ENCODE measurements at places on chromosomes 3 and 15.

DNA sequence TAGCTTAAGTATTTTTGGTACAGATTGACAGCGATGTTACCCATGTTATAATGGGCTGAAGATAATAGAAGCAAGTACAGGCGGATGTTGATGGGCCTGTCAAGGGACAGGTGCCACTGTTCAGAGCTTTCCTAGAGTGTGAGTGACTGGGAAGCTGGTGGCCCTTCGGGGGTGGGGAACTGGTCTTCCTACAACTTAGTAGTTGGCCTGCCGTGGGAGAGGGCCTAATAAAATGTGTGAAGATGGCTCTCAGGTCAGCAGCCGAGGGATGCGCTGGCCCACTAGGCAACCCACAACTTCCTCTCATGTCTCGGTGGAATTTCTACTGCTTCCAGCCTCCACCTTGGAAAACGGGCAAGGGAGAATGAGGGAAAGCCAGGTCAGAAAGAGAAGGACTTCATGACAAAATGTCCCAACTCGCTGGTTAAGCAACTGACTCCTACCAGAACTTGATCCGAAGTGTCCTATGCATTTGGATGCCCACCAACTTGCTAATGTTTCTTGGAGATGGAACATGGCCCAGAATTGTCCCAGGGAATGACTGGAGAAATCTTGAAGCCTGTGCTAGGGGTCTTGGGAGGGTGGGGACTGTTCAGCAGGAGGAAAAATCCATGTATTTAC lies 1.4 kb downstream of the GYG1 start:
- H3K36me3 ChIP-seq = no peaks in the 10 kb centered on the region
- peak overlapping the region; percentile 72 for H3K4me3 ChIP-seq
- H3K27ac ChIP-seq = peak overlapping the region; percentile 97
- no peaks in the 10 kb centered on the region for H3K27me3 ChIP-seq
- no peak for DNase-seq

GRCh38 chr15:99253381-99254090 lies 2.3 kb downstream of the LRRC28 start:
- no peak overlapping the region for H3K27ac ChIP-seq
- peaks cover 36% of the 10 kb centered on the region for H3K4me1 ChIP-seq
- H3K4me3 ChIP-seq = no peak overlapping the region
- DNase-seq = no peak
- H3K36me3 ChIP-seq = no peaks in the 10 kb centered on the region

- peaks cover 14% of the 10 kb centered on the region for H3K36me3 ChIP-seq
- no peak for DNase-seq
- no peak overlapping the region for H3K27ac ChIP-seq
These were observed 2.5 kb upstream of the AMT start for GRCh38 chr3:49424816-49425215.

DNA sequence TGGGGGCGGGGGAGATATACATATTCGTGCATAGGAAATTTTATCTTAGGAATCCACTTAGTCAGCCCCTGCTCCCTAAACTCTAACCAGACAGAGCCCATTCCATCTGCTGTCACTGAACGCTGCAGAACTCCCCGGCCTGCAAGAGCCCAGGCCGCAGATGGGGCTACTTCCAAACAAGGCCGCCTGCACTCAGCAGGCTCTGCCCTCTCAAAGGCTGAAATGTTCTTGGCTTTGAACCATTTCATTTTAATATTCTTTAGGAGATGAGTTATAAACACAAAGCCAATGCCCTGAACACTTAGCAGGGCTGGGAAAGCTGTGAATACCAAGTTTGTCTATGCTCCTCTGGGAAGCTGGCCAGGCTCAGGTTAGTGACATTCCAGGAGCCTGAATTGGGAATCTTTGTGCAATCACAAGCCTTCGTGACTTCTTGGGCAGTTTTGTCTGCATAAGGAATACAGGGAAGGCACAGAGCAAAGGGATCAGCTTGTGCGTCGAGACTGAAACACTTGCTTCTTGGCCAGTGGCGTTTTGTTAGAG lies 65.0 kb downstream of the SYNM start:
- H3K4me3 ChIP-seq = no peak overlapping the region
- H3K27ac ChIP-seq = no peak overlapping the region
- DNase-seq = peak; percentile 33

DNA sequence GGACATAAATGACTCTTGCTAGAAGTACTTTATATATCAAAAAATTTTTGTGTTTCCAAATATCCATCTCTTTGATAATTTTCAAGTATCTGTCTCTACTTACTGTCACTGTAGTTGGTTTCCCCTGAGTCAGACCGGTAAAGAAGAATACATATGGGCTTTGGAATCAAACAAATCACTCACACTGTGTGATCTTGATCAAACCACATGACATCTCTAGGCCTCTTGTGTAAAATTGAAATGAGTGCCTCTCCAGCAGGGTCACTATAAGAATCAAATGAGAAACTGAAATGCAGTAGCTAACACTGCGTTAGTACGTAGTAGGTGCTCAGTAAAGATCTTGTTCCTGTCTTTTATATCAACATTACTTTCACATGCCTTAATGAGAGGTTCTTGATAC lies 314.6 kb upstream of the STT3B start:
- H3K36me3 ChIP-seq = no peaks in the 10 kb centered on the region
- no peak overlapping the region for H3K4me3 ChIP-seq
- H3K4me1 ChIP-seq = no peaks in the 10 kb centered on the region
- no peaks in the 10 kb centered on the region for H3K27me3 ChIP-seq
- no peak overlapping the region for H3K27ac ChIP-seq

DNA sequence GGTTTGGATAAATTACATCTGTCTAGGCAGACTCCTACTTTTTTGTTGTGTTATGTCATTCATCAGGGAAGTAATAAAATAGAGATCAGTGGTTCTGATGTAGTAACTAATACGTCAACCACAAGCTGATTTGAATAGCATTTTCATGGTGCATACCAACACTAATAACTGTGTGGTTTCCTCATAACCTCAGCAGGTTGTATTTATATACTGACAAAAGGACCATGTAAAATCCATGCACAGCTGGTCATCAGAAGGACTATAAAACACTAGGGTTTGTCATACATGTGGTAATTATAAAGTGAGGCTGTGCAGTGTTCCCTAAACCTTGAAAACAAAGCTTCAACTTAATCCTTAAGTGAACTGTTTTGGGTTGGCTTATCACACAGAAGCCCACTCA lies 216.8 kb upstream of the RBMS3 start:
- no peak overlapping the region for H3K27ac ChIP-seq
- H3K4me3 ChIP-seq = no peak overlapping the region
- H3K27me3 ChIP-seq = no peaks in the 10 kb centered on the region
- DNase-seq = no peak
- H3K36me3 ChIP-seq = no peaks in the 10 kb centered on the region

- no peaks in the 10 kb centered on the region for H3K4me1 ChIP-seq
- H3K4me3 ChIP-seq = no peak overlapping the region
- no peaks in the 10 kb centered on the region for H3K36me3 ChIP-seq
- no peak for DNase-seq
- no peak overlapping the region for H3K27ac ChIP-seq
- no peaks in the 10 kb centered on the region for H3K27me3 ChIP-seq
These were observed 403.5 kb downstream of the DIPK2A start for GRCh38 chr3:144375088-144375487.

Data from adrenal gland (tissue), 19 donors.